ENCODE measurements at places on chromosomes 3 and 15.

GRCh38 chr3:147574621-147575020, 165.5 kb downstream of the ZIC1 start:
- DNase-seq = no peak

GRCh38 chr3:39407773-39408492, 1.4 kb downstream of the RPSA start:
- no peak for DNase-seq

GRCh38 chr15:70308011-70308734, 210.5 kb upstream of the TLE3 start:
- no peak for DNase-seq

DNA sequence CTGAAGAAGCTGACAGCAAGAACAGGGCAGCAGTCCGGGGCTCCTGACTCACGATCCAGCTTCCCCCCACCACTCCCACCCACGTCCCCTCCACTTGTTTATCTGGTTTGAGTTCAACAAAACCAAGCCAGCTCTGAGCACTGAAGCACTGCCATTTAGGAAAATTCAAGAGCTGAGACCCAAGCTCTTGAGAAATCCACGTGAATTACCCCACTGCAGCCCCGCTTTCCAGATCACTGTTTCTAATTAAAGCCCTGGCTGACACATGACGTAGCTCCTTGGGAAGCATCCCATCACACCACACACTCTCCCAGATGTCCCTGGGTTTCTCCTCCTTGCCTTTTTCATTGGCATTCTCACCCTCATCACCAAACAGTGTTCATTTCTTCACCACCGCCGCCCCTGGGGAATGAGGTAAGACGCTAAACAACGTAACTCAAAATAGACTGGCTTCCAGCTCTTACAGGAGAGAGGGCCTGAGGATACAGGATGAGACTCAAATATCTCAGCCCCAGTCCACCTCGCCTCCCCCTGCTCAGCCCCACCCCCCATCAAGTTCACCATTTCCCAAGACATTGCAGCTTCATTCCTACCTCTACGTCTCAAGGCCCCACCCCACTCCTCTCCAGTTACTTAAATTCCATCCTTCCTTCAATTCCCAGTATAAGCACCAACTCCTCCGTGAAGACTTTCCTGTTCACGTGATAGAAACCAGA, 95.4 kb downstream of the SRGAP3 start:
- DNase-seq = no peak

- no peak for DNase-seq
Measured at GRCh38 chr3:66344391-66344811, 123.6 kb downstream of the SLC25A26 start.

- DNase-seq = no peak
Measured at GRCh38 chr3:135806317-135806716, 159.2 kb upstream of the PPP2R3A start.

- DNase-seq = no peak
Measured at GRCh38 chr3:190734490-190734889, 128.0 kb downstream of the GMNC start.

GRCh38 chr3:146646261-146646660, 41.1 kb upstream of the PLSCR5 start:
- no peak for DNase-seq

DNA sequence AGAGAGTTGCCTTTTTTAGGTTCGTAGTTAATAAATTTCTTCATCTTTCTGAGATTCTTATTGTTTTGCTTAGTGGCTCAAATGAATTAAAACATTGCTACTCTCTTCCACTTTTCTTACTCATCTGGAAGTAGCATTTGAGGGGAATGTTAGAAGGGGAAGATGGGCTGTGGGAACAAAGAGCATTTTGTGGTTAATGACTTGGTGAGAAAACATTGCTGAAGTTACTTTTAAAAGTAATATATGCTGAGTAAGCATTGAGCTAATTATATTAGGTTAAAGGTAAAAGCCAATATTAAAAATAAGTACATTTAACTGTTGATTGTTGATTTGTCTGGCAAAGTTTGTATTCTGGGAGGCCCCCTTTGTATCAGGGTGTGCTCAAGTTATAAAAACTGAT, 5.7 kb downstream of the MORF4L1 start:
- no peak for DNase-seq

DNA sequence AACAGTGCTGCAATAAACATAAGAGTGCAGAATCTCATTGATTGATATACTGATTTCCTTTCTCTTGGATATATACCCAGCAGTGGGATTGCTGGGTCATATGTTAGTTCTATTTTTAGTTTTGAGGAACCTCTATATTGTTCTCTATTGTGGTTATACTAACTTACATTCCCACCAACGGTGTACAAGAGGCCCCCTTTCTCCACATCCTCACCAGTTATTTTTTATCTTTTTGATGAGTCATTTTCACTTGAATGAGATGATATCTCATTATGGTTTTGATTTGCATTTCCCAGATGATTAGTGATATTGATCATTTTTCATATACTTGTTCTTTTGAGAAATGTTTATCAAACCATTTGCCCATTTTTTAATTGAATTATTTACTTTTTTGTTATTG, 12.4 kb upstream of the IREB2 start:
- no peak for DNase-seq

DNA sequence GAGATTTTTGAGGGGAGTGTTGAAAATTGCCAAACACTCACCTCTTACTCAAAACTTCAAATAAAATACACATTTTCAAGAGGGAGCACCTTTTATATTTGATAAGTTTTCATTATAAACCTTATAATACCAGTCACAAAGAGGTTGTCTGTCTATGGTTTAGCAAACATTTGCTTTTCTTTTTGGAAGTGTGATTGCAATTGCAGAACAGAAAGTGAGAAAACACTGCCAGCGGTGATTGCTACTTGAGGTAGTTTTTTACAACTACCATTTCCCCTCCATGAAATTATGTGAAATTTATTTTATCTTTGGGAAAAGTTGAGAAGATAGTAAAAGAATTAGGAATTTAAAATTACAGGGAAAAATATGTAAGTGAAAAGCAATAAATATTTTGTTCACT, 20.1 kb downstream of the DIPK2A start:
- no peak for DNase-seq

GRCh38 chr3:168273036-168273435, 177.3 kb upstream of the GOLIM4 start:
- no peak for DNase-seq

DNA sequence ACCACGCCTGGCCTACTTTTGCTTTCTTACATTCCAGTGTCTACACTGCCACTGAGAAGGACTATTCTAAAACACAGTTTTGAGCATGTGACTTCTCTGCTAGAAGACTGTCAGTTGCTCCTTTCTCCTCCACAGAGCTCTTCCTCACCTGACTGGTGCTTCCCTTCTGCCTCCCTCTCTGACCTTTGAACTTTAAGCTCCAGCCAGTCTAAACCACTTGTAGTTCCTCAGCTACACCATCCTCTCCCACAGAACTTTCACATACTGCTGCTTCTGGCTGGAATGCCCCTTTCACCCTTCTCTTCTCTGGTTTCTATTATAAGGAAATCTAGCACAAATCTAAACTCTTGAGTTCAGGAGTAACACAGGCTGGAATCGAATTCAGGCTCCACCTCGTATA, 9.1 kb downstream of the NCEH1 start:
- DNase-seq = no peak

All from MM.1S (cell line).